Stimulated activated CD4-positive, alpha-beta T cell treated with anti-CD3 and anti-CD28 coated beads, Interleukin-1b, Interleukin-23, amount 100 ng/mL, for 1 hour (primary cell): ENCODE measurements at places on chromosomes 1 and 21.

DNA sequence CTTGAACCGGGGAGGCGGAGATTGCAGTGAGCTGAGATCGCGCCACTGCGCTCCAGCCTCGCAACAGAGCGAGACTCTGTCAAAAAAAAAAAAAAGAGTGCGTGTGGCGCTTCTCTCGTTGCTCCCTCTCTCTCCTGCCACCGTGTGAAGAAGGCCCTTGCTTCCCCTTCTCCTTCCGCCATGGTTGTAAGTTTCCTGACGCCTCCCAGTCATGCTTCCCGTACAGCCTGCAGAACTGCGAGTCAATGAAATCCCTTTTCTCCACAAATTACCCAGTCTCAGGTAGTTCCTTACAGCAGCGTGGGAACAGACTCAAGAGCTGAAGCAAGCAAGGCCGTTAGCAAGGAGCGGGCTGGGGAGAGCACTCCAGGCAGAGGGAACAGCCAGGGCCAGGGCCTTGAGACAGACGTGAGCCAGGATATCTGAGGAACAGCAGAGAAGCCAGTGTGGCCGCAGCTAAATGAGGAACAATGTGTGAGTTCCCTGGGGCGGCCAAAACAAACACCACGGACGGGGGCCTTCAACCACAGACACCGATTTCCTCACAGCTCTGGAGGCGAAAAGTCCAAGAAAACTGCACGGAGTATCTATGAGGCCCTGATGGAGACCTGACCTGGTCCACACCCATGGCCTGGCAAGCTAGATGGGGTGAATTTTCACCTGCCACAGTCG, 54.2 kb upstream of the ETS2 start:
- DNase-seq = no peak

DNA sequence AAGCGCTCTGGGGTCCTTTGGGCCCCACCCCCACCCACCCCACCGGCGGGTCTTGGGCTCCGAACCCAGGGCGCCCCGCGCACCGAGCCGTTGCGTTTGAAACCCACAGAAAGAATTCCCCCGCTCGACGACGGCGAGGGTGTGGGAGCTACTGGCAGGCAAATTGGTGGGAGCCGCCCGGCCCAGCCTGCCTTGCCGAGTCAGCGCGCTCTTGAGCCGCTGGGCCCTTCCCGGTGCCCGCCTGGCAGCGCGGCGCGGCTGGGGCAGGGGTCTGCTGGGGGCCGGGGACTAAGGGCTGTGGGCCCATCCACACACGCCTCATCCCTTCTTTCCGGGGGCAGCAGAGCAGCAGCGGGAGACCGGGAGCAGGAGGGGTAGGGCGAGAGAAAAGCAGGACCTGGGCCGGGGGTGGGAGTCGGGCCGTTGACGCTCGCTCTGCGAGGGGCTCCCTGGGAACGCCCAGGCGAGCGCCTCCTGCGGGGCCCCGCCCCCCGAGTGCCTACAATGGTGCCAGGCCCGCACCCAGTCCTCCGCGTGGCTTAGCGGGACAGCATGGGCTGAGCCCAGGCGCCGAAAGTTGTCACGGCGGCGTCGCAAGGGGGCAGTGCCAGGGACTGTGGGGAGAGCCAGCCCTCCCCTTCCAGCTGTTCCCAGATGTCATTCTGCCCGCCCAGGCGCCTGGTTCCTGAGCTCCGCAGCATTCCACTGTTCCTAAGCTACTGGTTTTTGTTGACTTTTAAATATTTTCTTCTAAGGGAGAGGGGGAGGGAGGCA, at the start of gene C1orf94:
TSS of gene C1orf94 (plus strand) at position 78 of the 774 bp plus-strand sequence. CDS start 883 bp downstream, outside the sequence.
- DNase-seq = no peak

DNA sequence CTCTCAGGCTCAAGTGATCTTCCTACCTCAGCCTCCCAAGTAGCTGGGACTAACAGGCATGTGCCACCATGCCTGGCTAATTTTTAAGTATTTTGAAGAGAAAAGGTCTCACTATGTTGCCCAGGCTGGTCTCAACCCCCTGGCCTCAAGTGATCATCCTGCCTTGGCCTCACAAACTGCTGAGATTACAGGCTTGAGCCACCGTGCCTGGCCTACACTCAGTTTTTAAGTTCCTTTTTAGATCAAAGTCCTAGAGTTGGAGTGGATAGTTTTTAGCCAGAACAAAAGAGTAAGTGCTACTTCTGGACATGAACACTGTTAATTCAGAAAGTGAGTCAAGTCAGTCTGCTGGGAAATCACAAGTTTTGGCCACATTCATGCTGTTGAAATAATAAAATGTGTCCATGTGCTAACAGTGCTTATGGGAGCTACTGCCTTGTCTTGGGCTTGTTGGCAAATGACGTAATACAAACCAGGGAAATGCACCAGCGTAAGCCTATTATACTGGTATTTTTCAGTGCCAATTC, 84.2 kb downstream of the NDUFS5 start:
- DNase-seq = no peak

- DNase-seq = no peak
These were observed 6.2 kb downstream of the ZNF691 start for GRCh38 chr1:42852608-42852980.

- no peak for DNase-seq
These were observed 22.6 kb upstream of the ATP2B4 start for GRCh38 chr1:203603940-203604591.

DNA sequence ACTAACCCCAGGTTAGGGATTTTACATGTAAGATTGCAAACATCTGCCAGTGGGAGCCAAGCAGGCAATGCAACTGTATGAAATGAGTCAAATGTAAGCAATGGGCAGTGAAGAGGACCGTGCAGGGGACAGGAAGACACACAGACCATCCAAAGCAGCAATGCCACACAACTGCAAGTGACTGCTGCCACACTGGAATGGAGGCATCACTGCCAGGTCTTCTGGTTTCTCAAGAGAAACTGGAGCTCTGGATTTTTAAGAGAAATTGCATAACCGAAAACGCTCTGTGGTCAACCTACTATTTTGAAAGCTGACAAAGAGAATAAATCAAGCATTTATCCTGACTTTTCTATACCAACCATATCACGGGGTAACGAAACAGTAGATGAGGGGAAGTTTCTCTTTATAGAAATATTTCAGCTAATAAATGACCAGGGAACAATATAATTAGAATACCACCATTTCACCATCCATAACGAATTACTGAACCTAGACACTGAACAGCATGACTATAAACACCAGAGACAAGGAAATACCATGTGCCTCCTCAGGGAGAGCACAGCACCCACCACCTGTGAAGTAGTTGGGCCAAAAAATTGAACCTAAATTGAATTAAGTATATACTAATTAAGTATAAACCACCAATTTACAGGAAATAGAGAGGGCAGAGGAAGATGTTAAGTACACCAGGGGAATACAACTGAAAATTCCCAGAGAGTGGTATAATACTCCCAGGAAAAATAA, 4.4 kb downstream of the AK2 start:
- no peak for DNase-seq

DNA sequence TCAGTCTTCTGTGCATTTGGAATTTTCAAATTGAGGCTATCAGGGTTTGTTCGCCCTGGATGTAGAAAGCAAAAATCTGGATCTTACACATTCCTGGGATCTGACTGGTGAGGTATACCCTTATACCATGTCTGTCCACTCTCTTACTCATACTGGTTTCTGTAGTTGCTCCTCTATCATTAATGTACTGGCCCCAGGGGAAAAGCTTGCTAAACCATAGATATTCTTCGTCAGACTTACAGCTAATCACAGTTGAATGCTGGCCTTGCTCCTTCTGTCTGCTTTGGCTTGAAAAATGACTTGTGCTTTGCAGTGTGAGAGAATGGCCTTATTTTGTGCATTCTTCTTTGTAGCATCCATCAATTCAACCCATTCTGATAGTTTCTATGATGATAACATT, 30.5 kb downstream of the TBCE start:
- DNase-seq = no peak

GRCh38 chr1:1094981-1095380, 20.9 kb upstream of the RNF223 start:
- DNase-seq = no peak

GRCh38 chr1:31054349-31054748, 11.2 kb downstream of the PUM1 start:
- DNase-seq = no peak

DNA sequence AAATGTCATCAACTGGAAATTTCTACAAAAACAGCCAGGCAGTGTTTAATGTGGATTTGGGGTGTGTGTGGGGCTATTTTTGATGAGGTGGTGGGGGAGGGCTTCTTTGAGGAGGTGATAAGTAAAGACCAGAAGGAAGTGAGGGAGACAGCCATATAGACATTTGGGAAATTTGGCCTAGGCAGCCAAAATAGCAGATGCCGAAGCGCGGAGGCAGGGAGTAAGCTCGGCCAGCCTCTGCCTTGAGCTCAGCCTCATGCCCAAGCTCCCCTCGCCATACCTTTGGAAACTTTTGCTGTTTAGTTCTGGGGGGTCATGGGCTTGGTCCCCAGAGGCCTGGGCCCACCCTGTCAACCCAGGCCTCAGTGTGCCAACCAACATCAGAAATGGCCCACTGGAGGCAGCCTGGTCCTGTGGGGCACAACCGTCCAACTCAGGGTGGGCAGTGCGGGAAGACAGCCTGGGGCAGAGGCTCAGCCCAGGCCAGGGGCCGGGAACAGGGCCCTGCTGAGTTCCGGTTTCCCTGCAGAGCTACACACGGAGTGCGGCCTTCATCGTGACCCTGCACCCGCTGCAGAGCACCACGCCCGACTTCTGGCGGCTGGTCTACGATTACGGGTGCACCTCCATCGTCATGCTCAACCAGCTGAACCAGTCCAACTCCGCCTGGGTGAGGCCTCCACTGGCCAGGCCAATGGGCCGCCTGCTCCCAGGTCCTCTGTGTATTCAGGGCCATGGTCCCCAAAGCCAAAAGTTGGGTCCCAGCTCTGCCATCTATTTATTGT, 84.0 kb downstream of the PTPRU start:
- DNase-seq = no peak
